ENCODE measurements at places on chromosomes 3 and 15.

DNA sequence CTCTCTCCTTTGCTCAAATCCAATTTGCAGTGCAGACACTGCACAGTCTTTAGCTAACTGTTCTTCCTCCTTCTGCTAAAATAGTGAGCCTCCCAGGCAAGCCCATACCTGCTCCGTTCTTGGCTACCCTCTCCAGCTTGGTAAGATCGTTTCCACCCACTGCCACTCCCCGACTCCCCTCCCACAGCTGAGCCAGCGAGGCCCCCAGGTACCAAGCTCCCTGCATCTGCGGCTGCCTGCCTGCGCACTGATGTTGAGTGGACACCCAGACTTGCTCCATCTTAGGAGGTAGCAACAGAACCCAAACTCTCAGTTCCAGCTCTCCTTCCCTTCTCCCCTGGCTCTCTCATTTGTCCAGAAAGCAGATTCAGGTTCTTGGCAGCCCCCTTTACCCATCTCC lies 7.9 kb upstream of the TNK2 start:
- H3K27me3 ChIP-seq = no peaks in the 10 kb centered on the region
- H3K36me3 ChIP-seq = no peaks in the 10 kb centered on the region

GRCh38 chr3:53180305-53181023 lies 19.5 kb downstream of the PRKCD start:
- no peaks in the 10 kb centered on the region for H3K27me3 ChIP-seq
- H3K27ac ChIP-seq = no peak overlapping the region
- peaks cover 7% of the 10 kb centered on the region for H3K4me1 ChIP-seq

GRCh38 chr3:13111873-13112520 lies 38.8 kb upstream of the IQSEC1 start:
- DNase-seq = no peak
- no peak overlapping the region for H3K27ac ChIP-seq
- no peaks in the 10 kb centered on the region for H3K4me1 ChIP-seq
- H3K27me3 ChIP-seq = no peaks in the 10 kb centered on the region
- H3K36me3 ChIP-seq = no peaks in the 10 kb centered on the region
- no peak overlapping the region for H3K4me3 ChIP-seq

- H3K27ac ChIP-seq = peak overlapping the region; percentile 100
- no peak for DNase-seq
- H3K27me3 ChIP-seq = no peaks in the 10 kb centered on the region
These were observed 777 bp upstream of the EIF4A2 start for GRCh38 chr3:186782542-186783057.

GRCh38 chr3:160478338-160478737 lies 28.8 kb upstream of the TRIM59 start:
- H3K4me3 ChIP-seq = no peak overlapping the region
- H3K4me1 ChIP-seq = no peaks in the 10 kb centered on the region
- H3K27ac ChIP-seq = no peak overlapping the region
- H3K36me3 ChIP-seq = no peaks in the 10 kb centered on the region

GRCh38 chr15:82039871-82040270 lies 5.9 kb downstream of the MEX3B start:
- peaks cover 28% of the 10 kb centered on the region for H3K4me1 ChIP-seq
- H3K27ac ChIP-seq = no peak overlapping the region
- DNase-seq = no peak
- H3K4me3 ChIP-seq = no peak overlapping the region
- no peaks in the 10 kb centered on the region for H3K36me3 ChIP-seq

DNA sequence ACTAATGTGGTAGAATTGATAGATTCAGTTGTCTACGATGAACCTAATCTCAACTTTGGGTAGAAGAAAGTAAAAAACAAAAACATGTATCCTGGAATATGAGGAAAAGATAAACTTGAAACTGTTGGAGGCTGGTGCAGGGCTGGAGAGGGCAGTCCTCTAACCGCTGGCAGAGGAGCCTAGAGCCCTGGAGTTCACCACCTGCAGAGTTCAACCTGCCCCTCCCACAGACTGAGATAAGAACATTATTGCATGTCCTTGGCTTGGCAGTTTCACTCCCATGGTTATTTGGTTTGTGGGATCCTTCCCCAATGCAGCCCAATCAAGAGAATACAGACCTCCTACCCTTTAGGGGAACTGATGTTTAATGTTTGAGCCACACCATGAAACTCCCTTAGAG lies 53.2 kb upstream of the GATM start:
- no peak overlapping the region for H3K27ac ChIP-seq
- H3K36me3 ChIP-seq = no peaks in the 10 kb centered on the region
- H3K4me3 ChIP-seq = no peak overlapping the region

GRCh38 chr3:52707585-52707984 lies 1.7 kb downstream of the SPCS1 start:
- no peaks in the 10 kb centered on the region for H3K27me3 ChIP-seq
- peaks cover 36% of the 10 kb centered on the region for H3K4me1 ChIP-seq
- H3K27ac ChIP-seq = no peak overlapping the region
- DNase-seq = no peak

GRCh38 chr3:56251343-56251945 lies 216.8 kb downstream of the ERC2 start:
- no peaks in the 10 kb centered on the region for H3K36me3 ChIP-seq
- H3K27ac ChIP-seq = no peak overlapping the region
- no peaks in the 10 kb centered on the region for H3K27me3 ChIP-seq
- DNase-seq = no peak
- H3K4me1 ChIP-seq = no peaks in the 10 kb centered on the region

DNA sequence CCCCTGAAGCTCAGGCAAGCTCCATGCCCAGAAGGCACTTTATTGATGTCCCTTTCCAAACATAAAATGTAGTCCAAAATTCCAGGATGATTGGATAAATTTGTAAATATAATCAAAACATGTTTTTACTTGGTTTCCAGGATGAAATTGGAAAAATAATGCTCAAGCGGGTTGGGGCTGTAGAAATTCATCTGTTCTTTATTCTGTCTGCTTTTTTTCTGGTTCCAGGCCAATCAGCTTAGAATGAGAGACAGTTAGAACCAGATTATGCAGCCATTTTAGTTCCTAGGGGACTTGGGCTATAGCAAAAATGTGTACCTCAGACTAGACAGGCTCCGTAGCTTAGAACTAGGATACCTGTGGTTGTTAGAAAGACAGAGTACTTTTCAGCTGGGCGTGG lies 450.8 kb downstream of the MCTP2 start:
- no peak overlapping the region for H3K4me3 ChIP-seq
- no peak overlapping the region for H3K27ac ChIP-seq
- H3K27me3 ChIP-seq = no peaks in the 10 kb centered on the region
- no peak for DNase-seq
- no peaks in the 10 kb centered on the region for H3K36me3 ChIP-seq
- H3K4me1 ChIP-seq = no peaks in the 10 kb centered on the region

DNA sequence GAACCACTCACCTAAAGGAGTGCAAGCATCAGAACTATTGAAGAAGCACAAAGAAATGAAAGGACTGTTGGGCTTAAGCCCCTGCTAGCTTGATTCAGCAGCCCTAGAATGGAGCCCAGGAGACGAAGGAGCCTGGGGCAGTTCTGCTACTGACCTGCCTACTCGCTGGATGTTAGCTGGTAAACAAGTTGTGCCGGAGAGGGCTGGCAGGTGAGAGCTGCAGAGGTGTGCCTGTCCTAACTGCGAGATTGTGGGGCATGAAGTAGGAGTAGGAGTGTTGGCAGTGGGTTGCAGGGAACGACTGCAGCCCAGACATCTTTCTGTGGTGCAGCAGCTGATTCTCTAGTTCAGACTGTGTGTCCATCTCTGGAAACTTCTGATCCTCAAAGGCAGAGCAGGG lies 75.2 kb upstream of the GSK3B start:
- no peak for DNase-seq
- no peak overlapping the region for H3K4me3 ChIP-seq
- no peaks in the 10 kb centered on the region for H3K4me1 ChIP-seq
- no peaks in the 10 kb centered on the region for H3K36me3 ChIP-seq

DNA sequence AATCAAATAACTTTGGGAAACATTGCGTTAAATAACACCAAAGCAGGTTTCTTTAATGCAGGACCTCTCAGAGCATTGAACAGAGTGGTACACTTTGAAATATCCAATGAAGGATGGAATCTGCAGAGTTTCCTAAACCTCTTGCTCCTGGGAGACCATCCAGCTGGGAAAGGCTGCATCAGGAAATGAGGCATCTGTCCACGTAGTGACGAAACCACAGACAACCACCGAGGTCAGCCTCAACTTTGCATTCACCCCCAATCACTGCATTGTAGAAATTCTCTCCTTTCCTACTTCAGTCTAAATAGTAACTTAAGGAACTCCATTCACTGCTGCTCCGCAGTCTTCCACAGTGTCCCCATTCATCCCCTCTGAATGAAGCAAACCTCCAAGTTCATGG lies 41.5 kb upstream of the CDV3 start:
- DNase-seq = no peak
- H3K27ac ChIP-seq = no peak overlapping the region
- H3K27me3 ChIP-seq = no peaks in the 10 kb centered on the region
- H3K36me3 ChIP-seq = no peaks in the 10 kb centered on the region
- no peaks in the 10 kb centered on the region for H3K4me1 ChIP-seq

DNA sequence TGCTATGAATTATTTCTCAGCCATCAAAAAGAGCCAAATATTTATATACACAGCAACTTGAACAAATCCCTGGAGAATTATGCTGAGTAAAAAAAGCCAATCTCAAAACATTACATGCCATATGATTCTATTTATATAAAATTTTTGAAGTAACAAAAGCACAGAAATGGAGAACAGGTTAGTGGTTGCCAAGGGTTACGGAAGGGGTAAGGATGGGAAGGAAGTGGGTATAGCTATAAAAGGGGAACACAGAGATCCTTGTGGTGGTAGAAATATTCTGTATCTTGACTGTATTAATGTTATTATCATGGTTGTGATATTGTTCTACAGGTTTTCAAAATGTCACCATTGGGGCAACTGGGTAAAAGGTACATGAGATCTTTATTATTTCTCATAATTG lies 62.3 kb upstream of the ASB14 start:
- no peak for DNase-seq
- H3K4me1 ChIP-seq = no peaks in the 10 kb centered on the region
- H3K36me3 ChIP-seq = no peaks in the 10 kb centered on the region
- H3K27me3 ChIP-seq = no peaks in the 10 kb centered on the region
- H3K27ac ChIP-seq = no peak overlapping the region

GRCh38 chr15:75693501-75694240 lies 19.0 kb downstream of the CSPG4 start:
- H3K4me1 ChIP-seq = no peaks in the 10 kb centered on the region
- no peaks in the 10 kb centered on the region for H3K27me3 ChIP-seq
